HFF-Myc (cell line): ENCODE measurements at places on chromosomes 6 and 20.
A peak's percentile ranks its signal among the peaks of the same experiment; 100 is the strongest.

- DNase-seq, result no peak
Observed at GRCh38 chr6:32597024-32597423, 7.4 kb upstream of the HLA-DRB1 start.

GRCh38 chr20:60553095-60553494 is 594.9 kb downstream of the CDH26 start:
- DNase-seq, result no peak

- peak; percentile 44 for DNase-seq
Observed at GRCh38 chr6:901696-902460, 208.9 kb upstream of the EXOC2 start.

DNA sequence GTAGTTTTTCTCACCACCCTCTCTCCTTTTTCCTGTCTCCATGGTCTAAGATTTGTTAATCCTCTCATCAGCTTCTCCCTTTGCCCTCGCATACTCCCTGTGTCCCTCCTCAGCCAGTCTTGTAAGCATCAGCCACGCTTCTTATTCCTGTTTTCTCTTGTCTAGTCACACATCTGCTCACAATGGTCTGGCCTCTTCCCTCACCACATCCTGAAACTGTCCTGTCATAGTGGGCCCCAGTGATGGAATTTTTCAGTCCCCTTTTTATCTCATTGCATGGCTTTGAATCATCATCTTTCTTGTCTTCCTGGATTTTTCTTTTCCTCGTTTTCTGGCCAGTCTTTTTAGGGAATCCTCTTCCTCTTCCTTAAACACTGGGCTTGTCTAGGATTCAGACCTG is 57.2 kb downstream of the GFRA4 start:
- no peak for DNase-seq

DNA sequence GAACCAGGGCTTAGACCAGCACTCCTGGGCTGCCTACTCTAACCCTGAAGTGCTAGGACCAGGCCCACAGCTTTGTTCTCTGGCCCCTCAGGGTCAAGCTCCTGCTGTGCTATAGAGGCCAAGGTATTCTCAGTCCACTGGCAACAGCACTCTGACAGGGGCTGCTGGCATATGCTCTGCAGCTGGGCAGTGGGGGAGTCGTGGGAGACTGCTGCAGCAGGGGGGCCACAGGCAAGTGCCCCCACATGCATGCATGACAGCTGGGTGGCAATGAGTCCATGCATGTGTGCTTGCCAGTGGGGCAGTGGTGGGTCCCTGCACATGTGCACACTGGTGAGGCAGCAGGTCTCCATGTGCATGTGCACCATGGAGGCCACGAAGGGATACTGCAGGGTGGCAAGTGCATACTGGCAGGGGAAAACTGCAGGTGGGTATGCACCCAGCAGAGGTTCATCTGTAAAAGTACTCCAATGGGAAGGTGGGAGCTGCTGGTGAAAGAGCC is 364.9 kb upstream of the IRAK1BP1 start:
- no peak for DNase-seq

GRCh38 chr6:79384845-79385244 is 150.4 kb upstream of the HMGN3 start:
- no peak for DNase-seq

- DNase-seq, result peak; percentile 40
Observed at GRCh38 chr20:46715292-46715756, 5.9 kb downstream of the SLC2A10 start.

DNA sequence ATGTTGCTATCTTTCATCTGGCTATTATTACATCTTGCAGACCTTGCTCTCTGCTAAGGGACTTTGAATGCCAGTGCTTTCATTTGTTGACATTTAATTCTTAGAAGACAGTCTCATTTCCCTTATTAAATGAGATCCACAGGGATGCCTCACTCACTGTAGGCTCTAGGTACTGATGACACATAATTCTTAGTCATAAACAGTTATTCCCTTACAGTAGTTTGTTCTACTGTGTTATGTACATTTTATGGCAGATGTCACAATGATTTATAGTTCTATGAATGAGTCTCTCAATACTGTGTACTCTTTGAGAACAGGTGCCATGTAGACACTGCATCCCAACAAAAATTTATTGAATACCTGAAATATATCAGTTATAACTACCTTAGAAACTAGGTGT is 70.3 kb downstream of the FAM83B start:
- DNase-seq, result no peak

DNA sequence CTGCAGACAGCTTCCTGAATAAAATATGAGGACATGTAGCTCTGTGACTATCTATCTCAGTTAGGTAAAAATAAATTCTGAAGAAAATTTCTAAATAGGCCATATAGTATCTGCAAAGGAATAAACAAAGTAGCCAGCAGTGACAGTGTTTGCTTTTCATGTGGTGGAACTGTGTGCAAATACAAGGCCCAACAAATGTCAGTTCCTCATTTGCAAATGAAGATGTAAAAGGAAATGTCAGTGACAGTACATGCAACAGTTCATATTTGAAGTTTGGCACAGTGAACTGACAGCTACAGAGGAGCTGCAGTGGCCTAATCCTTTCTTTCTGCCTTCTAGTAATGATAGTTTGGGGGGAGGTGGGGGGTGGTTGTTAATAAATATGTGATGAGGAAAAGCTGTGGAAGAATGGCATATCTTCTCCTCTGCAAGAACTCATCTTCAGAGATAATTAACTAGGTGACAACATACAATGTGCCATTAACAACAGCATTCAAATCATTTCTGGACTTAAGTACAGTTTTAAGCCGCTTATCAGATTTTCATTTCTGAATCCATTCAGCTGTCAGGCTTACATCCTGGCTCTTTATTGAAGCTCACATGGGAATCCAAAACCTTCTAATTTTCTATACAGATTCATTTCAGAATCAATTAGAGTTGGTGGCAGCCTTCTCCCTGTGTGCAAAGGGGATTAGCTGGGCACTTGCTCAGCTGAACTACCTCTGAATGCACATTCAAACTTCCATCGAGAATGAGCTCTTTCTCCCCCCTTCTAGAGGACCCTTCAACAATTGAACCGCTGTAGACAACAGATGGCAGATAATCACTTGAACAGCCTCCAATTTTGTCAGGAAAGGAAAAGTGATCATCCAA is 1059.0 kb upstream of the EPHA7 start:
- DNase-seq, result no peak

DNA sequence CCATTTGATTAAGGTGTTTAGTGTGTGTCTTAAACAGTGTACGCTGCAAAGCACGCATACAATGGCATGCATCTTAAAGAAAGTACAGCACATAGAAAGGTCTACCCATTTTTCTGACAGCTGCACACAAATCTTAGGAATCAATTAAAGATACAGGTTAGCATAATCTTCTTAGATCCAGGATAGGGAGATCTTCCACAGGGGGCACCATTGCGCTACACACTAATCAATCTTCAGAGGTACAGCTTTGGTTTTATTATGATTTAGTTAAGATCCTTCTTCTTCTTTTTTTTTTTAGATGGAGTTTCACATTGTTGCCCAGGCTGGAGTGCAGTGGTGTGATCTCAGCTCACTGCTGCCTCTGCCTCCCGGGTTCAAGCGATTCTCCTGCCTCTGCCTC is 63.7 kb upstream of the BEND3 start:
- no peak for DNase-seq

DNA sequence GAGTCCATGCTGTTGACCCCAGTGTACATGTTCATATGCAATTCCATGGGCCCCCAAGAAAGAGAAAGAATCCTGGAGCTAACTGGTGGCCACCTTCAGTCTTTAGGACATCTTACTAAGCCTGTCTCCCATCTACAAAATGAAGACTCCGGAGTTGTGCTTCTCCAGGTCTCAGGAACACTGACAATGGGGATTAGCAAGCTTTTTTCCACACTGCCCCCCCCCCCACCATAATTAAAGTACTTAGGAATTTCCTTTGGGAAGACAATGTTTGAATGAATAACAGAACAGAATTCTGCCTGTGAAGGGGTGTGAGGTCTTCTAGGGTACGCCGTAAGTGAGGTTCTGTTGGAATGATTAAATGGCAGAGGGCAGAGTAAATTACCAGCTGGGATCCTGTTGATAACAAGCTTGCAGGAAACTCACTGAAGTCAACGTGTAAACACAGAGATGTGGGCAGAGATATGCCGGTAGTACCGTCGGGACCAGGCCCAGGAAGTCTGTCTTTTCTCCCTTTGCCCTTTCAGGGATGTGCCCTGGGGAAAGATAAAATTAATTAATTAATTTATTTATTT is 63.1 kb downstream of the ANKRD6 start:
- no peak for DNase-seq

GRCh38 chr6:123527406-123527805 is 109.3 kb downstream of the TRDN start:
- DNase-seq, result no peak

GRCh38 chr6:63919556-63920110 is 284.0 kb downstream of the PHF3 start:
- DNase-seq, result no peak

GRCh38 chr6:150633486-150633834 is 33.8 kb downstream of the PLEKHG1 start:
- DNase-seq, result no peak

- no peak for DNase-seq
Observed at GRCh38 chr6:124982669-124983068, 20.4 kb downstream of the RNF217 start.

DNA sequence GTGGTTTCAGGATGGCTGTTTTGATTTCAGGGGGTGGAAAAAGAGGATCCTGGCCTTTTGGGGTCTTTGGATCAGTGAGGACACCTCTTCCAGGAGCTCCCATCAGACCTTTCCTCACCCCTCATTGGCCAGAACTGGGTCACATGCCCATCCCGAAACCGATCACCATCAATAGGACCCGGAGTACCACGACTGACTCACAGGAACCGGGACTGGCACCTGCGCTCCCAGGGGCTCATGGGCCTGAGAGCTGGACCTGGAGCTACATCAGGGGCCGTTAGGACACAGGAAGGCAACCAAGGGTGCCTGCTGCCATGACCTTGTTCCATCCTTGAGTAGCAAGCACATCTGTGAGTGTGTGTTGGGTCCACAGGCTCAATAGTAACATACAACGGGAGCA is 180.4 kb downstream of the BMP7 start:
- DNase-seq, result no peak
